ENCODE measurements at places on chromosomes 13 and 19. TPM values are rescaled to one million over a fixed set of nuclear protein-coding genes. Genes with fewer than 3 reads are reported as not detected.

- no peak for DNase-seq
Measured at GRCh38 chr19:3671680-3672574, 28.3 kb downstream of the PIP5K1C start.

DNA sequence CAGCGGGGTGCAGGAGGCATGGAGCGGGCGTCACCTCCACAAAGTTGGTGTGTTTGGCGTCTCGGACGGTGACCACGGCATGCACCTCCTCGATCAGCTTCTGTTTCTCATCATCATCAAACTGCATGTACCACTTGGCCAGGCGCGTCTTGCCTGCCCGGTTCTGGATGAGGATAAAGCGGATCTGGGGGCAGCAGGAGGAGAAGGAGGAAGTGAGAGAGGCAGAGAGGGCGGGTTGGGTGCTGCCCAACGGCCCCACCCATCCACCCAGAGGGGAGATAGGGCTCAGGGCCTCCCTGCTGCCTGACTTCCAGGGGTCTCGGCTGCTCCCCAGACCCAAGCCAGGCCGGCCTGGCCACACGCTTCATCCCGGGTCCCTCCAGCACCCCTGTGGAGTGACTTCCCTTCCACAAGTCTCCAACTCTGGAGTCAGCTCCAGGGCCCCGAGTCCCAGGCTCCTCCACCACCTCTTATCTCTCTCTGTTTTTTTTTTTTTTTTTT lies 4.6 kb downstream of the AP2S1 start:
- no peak for DNase-seq

- no peak for DNase-seq
Measured at GRCh38 chr19:55176076-55176475, 4.0 kb downstream of the SYT5 start.

Gene PNMA8B
- polyA plus RNA-seq = 1.6 TPM

Gene FBXO27
- polyA plus RNA-seq = 15.5 TPM

Gene ARRDC5
- polyA plus RNA-seq = 26.2 TPM

Data from testis (tissue), 5 donors.